ENCODE measurements at places on chromosomes 7 and 10.

GRCh38 chr10:124997306-124997705 is 55.4 kb downstream of the ZRANB1 start:
- DNase-seq = no peak

GRCh38 chr7:156897673-156898072 is 4.7 kb upstream of the LMBR1 start:
- no peak for DNase-seq

DNA sequence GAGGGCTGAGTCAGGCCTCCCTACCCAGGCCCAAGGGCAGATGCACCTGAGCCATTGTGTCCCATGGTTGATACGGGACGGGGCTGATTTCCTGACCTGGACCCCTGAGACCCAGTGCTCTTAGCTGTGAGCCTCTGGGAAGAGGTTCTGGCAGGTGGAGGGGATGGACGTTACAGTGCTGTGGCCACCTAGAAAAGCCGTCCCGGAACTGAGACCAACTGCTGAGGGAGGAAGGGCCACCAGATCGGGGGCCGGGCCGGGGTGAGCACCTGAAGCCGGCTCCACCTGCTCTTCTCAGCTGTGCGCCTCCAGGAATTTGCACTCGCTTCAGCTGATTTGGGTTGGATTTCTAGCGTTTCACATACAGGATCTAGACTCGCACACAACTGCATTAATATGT is 35.4 kb downstream of the CHST12 start:
- DNase-seq = no peak

GRCh38 chr7:33814400-33814799 is 90.9 kb upstream of the BMPER start:
- no peak for DNase-seq

DNA sequence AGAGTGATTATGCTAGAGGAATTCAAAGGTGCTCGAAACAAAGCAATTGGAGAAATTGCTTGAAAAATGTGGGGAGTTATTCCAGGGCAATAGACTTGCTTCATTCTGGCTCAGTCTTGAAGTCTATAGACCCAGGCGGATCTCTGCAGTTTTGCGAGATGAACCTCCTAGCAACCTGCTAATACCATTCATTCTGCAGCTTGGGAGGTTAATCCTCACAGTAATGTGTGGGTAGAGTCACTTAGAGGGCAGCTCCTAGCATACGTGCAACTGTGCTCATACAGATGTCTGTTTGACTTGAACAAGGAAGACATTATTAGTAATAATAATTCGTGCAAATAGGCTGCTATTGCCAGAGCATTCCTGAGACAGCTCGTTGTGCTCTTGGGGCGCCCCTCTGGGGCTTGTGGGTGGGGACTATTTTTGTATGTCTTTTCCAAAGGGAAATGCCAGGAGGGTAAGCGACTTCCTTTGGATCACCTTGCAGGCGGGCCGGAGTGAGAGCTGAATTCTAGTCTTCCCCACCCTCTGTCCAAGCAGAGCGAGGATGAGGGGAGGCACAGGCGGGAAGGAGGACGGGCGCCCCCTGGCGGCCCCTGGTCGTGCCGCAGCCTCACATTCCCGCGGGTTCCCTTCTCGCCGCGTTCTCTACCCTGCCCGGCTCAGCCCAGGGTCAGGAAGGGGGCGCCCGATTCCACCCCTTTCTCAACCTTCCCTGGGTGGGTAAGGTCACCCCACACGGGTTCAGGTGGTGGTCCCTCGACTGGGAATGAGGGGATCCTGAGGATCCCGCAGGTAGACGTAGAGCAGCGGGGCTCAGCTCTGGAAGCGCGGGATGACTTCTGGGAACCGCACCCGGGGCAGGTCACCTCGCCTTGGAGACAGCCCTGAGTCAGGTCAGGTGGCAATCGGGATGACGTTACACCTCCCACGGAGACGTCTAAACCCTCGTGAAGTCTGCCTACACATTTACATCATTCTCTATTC is 241.5 kb downstream of the PHTF2 start:
- DNase-seq = no peak

All from NCI-H1092 (cell line).